Activated T-cell treated with anti-CD3 and anti-CD28 coated beads, Interleukin-2, amount 50 U/mL, for 72 hours (primary cell): ENCODE measurements at places on chromosomes 12 and 14. TPM values are rescaled to one million over a fixed set of nuclear protein-coding genes. Genes with fewer than 3 reads are reported as not detected.

LRP6 gene
- total RNA-seq: 3.7 TPM

HHIPL1 gene
- total RNA-seq: 0.39 TPM

RPS6KA5 gene
- 18.5 TPM for total RNA-seq

TDG gene
- 28.8 TPM for total RNA-seq

VWF gene
- 0.02 TPM for total RNA-seq

PGF gene
- 0.35 TPM for total RNA-seq

PPM1A gene
- 62.9 TPM for total RNA-seq

FAIM2 gene
- total RNA-seq: 0.67 TPM

AKAP5 gene
- 1.2 TPM for total RNA-seq

KLRC2 gene
- total RNA-seq: 1.4 TPM
